Activated CD4-positive, CD25-positive, alpha-beta regulatory T cell treated with anti-CD3 and anti-CD28 coated beads, Interleukin-2, amount 50 U/mL, for 72 hours (primary cell): ENCODE measurements at places on chromosomes 12 and 14.
A peak's percentile ranks its signal among the peaks of the same experiment; 100 is the strongest.

DNA sequence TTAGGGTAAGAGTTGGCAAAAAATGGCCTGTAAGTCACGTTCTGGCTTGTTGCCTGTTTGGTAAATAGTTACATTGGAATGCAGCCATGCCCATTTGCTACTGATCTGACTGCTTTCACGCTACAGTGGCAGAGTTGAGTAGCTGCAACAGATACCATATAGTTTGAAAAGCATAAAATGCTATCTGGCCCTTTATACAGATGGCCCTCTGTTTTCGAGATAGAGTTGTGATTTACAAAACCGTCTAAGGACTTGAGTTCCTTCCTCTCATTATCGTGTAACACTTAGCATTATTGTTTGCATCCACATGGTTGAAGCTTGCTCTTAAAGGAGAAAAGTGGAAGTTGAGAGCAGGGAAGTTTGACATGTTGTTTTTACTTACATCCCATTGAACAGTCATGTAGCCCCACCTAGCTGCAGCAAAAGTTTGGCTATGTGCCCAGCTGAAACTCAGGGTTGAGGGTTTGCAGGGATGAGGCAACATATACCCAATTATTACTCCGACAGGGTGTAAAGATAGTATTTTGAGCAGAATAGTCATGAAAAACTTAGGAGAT, 11.3 kb upstream of the SCFD1 start:
- no peak for DNase-seq

DNA sequence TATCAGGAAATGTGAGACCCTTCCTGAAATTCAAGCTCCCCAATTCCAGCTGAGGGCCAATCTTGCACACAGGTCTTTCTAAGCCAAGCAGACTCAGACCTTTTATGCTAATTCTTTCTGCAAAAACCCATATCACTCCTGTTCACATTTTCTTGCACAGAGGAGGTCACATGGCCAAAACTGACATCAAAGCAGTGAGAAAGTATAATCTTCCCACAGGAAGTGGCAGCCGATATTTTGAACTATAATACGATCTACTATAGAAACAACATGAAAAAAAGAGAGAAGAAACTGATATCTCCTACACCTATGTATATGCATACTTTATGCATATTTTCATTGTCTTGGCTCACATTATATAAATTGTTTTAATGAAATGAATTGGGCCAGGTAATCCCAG, 132.9 kb upstream of the SSTR1 start:
- DNase-seq: no peak

- DNase-seq: no peak
Observed at GRCh38 chr12:31279390-31279924, 46.5 kb downstream of the SINHCAF start.

DNA sequence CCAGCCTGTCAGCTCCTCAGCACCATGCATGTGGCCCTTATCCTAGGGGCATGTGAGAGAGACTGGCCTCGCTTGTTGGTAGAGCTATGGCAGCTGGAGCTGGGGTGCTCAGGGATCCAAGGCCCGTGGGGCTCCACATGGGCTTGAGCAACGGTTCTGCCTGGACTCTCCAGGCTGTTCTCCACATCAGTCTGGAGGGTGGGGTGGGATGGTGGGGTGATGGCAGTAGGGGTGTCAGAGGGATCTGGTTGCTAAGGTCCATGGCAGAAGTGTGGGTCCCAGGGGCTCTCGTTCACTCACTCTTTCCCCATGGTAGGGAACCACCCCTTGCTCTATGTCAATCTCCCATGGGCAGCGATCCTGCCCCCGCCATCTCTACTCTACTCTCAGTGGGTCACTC, 622.6 kb downstream of the LRFN5 start:
- DNase-seq: no peak

DNA sequence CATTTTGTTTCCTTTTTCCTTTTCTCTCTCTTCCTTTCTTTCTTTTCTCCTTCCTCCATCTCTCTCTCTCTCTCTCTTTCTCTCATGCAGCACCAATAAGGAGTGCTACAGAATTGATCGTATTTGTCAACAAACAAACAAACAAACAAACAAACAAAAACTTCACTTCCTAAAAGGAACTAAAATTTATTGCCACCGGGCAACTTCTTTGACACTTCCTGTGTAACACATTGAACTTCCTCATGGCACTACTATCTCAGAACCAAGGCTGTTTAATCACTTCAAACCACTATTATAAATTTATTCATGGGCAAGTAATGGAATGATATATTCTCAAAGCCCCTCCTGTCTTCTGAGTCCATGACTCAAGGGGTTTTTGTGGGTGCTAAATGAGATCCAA, 51.3 kb downstream of the SERPINA3 start:
- DNase-seq: no peak

- DNase-seq: no peak
Observed at GRCh38 chr14:102826161-102826560, 48.9 kb downstream of the TRAF3 start.

DNA sequence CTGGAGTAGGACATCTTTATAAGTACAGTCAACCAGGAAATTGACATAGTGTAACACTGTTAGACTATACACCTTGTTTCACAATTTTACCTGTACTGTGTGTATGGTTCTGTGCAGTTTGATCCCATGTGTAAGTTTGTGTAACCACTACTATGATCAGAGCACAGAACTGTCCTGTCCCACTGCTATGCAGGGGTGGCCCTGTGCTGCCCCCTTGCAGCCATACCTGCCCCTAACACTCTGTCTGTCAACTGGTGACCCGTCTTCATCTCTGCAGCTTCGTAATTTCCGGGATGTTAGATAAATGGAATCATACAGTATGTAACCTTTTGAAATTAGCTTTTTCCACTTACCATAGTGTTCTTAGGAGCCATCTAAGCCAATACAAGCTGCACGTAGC, 58.7 kb upstream of the RD3L start:
- DNase-seq: no peak

- DNase-seq: no peak
Observed at GRCh38 chr14:92684801-92685560, 63.4 kb downstream of the LGMN start.

- DNase-seq: no peak
Observed at GRCh38 chr14:68577802-68578541, 214.9 kb downstream of the ZFP36L1 start.

DNA sequence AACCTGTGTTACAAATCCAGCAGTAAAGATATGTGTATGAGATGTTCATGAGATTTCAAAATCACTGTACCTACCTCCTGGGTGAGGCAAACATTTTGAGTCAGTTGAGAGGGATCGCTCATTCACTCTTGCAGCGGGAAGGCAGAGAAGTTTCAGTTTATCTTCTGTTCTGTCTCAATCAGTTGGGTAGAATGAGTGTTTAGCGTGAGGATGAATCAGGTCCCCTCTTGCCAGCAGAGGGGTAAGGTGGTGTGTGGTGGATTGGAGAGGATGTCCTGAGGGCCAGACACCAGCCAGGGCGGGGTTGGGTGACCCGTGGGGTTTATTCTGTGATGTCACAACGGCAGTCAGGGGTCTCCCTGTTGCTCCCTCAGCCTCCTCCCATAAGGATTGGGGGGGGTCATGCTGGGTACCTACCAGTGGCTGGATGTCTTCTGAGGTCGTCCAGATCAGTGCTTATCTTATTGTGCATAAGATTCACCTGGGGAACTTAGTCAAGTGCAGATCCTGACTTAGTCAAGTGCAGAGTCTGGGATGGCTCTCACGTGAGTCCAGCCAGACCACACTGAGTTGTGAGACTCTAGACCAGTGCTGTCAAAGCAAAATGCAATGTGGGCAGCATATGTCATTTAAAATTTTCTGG, at the start of gene GSG1:
GSG1 (minus strand) TSS at position 277 of the 643 bp plus-strand sequence; CDS start at position 122, 155 bp downstream.
- DNase-seq: no peak

DNA sequence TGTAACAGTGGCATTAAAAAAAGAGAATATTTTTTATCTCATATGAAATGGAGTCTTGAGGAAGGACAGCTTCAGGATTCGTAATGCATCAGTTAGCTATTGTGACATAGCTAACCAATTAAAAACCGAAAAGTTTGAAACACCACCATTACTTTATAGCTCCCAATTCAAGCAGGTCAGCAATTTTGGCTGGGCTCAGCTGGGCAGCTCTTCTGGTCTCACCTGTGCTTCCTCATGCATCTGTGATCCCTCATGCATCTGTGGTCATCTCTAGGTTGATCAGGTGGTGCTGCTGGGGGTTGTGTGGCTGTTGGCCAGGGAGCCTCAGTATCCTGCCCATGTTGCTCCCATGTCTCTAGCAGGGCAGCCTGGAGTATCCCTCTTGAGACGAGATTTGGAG, 76.7 kb upstream of the KCNA1 start:
- no peak for DNase-seq

DNA sequence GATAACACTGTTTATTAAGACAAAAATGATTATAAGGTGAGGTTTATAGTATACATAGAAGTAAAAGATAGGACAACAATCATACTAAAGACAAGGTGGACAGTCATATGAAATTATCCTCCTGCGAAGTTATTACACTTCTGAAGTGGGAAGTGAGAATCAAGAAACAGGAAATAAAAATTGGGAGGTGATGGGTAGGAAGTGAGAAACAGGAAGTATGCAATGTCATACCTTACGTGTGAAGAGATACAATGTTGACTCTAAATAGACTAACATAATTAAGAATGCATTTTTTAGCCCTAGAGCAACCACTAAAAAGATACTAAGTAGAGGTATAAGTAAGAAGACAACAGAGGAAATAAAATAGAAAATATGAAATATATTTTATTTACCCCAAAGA, 43.7 kb downstream of the GRIN2B start:
- DNase-seq: no peak

- no peak for DNase-seq
Observed at GRCh38 chr12:50923361-50924130, 28.8 kb upstream of the HIGD1C start.

DNA sequence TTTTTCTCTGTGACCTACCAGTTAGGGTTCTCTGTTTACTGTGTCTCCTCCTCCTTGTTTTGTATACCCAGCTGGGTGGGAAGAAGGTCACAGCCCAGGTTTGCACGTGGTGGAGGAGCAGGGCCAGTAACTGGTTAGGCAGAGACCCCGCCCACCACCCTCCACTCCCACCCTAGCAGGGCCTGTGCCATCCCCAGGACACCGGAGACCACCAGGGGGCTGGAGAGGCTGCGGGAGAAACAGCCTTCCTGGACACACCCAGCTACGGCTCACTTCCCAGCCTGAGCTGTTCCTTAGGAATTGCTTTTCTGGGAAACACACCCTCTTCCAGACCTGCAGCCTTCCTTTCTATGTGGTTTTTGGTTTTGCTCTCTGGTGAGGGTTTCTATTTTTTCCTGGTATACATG, 21.1 kb downstream of the BDKRB2 start:
- no peak for DNase-seq

DNA sequence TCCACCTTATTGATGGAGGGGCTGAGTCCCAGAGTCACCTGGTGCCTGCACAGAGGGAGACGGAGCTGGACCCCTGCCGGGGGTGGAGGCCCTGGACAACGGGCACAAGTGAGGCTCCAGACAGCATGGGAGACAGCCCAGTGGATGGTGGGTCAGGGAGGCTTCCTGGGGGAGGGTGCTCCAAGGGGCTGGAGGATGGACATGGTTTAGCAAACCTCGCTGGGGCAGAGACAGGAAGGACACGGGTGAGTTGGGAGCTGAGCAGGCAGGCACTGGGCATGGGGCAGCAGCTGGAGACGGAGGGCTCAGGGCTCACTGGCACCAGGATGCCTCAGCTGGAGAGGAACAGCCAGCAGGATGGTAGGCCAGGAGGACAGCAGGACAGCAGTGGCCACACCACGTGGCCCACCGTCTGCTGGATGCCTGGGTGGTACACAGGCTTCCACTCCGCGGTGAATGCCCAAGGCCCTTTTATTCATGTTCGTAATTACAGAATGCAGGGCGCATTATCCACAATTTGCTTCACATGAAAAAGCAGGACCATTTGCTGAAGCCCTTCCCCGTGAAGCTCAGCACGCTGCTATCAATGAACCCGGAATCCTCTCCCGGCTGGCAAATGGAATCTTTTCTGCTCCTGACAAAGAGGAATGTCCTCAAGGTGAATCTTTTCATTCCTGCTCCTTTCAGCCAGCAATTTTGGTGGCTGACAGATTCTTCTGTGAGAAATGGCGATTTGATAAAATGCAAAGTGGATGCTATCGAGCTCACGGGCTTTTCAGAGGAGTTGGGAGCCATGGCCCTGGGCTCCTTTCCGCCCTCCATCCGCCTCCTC, 138.1 kb upstream of the C14orf180 start:
- peak; percentile 9 for DNase-seq

DNA sequence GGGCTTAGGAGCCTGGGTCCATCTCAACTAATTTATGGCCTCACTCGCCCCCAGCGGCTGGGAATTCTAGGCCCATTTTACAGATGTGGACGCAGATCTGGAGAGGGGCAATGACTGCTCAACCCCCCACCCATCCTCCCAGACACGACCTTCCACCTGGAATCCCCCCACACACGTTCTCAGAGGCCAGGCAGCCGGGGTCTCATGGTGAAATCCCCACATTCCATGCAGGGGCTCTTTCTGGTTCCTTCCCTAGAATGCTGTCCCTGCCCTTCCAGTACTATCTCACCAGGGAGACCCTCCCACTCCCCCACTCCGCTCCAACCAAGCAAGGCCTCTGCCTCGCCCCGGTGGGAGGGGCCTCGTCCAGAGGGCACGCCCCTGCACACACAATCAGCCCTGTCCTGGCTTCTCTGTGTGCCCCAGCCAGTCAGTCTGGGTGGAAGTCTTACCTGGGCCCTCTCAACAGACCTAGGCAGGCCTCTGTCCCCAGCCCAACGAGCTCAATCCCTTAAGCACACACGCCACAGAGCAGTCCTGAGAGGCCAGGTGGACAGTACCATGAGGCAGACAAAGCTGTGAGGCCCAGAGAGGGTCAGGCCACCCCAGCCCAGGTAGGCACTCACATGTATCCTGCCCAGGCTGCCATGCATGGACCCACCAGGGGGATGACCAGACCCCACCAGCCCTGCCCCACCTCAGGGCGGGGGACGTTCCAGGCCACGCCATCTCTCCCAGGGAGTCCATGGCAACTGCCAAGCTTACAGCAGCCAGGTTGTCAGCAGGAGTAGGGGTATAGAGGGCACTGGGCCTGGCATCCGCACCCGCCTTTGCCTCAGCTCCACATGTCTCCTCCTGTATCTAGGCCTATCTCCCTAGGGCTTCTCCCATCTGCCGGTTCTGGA, 1.3 kb upstream of the ANKRD9 start:
- DNase-seq: no peak

DNA sequence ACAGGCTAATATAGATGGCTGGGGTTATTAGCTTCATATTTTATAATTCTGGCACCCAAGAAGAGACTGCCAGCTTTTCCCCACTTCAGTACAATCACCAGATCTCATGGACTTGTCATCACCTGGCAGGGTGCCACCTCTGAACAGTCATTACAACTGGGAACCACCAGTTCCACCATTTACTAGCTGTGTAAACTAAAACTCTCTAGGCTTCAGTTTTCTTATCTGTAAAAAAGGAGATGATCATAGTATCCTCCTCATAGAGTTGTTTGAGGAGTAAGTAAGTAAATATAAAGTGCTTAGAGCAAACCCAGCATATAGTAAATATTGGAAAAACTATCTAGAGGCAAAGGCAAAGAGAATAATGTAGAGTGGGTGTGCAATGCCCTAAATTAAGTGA, 19.3 kb downstream of the CPNE8 start:
- DNase-seq: no peak

DNA sequence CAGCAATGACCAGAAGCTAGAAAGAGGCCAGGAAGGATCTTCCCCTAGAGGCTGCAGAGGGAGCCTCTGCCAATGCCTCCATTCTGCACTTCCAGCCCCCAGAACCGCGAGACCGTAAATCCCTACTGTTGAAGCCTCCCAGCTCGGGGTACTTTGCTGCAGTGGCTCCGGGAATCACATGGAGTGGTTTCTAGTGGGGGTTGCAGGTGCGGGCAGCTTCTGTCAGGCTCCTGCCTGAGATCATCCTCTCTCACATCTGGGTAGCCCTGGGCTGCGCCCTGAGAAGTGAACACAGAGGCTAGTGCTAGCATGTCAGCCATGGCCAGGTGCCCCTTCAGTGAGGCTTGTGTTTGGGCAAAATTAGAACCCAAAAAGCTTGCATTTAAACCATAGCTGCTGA, 67.3 kb downstream of the TSPAN9 start:
- no peak for DNase-seq
